ENCODE measurements at places on chromosomes 2 and 18. TPM values are rescaled to one million over a fixed set of nuclear protein-coding genes. Genes with fewer than 3 reads are reported as not detected.

- DNase-seq = no peak
Observed at GRCh38 chr2:64807417-64807816, 153.7 kb upstream of the SERTAD2 start.

- no peak for DNase-seq
Observed at GRCh38 chr2:46246790-46247189, 50.4 kb upstream of the EPAS1 start.

- no peak for DNase-seq
Observed at GRCh38 chr2:189613650-189614420, 33.2 kb upstream of the SLC40A1 start.

DNA sequence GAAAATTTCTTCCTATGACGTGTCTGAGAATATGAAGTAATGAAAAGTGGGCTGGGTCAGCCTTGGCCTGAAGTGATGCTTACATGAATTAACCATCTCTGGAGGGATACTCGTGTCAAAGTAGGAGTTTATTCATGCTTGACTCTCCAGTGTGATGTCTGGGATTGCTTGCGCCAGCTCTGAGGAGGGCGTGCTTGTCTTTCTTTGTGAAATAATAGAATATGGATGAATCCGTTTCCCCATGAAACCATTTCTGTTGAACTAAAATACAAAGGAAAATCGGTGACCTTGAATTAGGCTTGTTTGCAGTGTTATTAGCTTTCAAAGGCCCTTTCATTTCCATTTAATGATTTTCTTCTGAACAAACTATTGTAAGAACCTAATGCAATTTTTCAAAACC is 77.9 kb downstream of the EML6 start:
- DNase-seq = no peak

GRCh38 chr2:2016651-2017311 is 272.5 kb upstream of the PXDN start:
- DNase-seq = no peak

DNA sequence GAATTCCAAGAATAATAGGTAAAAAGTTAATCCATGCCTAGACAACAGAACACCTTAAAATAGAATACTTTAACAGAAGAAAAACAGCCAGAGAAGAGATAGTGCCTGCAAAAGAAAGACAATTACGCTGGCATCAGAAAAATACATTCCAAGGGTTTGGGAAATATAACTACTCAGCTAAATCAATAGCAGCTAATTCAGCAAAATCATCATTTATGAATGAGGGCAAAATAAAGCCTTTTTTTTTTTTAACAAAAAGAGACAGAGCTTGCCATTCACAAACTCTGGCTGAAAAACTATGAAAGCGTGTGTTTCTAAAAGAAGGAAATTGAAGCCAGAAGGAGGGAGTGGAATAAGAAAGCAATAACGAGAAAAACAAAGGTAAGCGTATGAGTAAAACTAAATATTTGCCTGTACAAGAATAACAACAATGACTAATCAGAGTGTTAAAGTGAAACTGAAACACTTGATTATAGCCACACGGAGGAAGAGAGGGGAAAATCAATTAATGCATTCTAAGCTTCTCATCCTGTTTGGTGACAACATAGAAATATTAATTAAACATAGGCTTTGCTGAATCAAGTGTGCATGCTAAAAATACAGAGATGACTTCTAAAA is 90.2 kb downstream of the EHD3 start:
- DNase-seq = no peak

- no peak for DNase-seq
Observed at GRCh38 chr18:39380186-39380725, 1814.7 kb upstream of the CELF4 start.

GRCh38 chr2:18284331-18284730 is 276.1 kb downstream of the RDH14 start:
- no peak for DNase-seq

- DNase-seq = no peak
Observed at GRCh38 chr2:228268301-228268700, 86.8 kb upstream of the SPHKAP start.

DNA sequence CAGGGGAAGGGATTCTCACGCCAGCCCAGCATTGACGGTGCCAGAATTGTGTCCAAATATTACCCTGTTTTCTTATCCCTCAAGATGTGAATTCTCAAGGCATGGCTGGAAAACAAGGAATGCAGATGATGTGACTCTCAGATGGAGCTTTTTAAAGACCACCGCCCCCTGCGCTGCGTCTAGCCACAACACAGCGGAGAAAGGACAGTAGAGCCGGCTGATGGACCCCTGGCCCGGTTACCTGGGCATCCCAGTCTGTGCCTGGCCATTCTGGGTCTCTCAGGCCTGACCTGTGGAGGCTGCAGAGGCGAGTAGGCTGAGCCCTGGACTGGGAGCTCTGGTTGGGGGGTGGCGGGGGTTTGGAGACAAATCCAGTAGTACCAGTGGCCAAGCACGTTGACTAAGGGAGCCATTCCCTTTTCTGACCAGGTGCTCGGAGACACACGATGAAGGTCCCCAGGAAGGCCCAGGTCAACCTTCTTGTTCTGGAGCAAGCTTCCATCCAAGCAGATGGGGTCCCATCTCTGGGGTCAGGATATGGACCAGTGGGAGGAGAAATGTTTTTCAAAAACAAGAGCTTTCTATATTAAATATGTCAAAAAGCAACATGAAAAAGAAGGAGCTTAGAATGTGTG is 5.3 kb downstream of the CAPN13 start:
- no peak for DNase-seq

- no peak for DNase-seq
Observed at GRCh38 chr2:154195644-154196195, 324.0 kb downstream of the GALNT13 start.

- no peak for DNase-seq
Observed at GRCh38 chr2:202069170-202070067, 3.6 kb upstream of the KIAA2012 start.

DNA sequence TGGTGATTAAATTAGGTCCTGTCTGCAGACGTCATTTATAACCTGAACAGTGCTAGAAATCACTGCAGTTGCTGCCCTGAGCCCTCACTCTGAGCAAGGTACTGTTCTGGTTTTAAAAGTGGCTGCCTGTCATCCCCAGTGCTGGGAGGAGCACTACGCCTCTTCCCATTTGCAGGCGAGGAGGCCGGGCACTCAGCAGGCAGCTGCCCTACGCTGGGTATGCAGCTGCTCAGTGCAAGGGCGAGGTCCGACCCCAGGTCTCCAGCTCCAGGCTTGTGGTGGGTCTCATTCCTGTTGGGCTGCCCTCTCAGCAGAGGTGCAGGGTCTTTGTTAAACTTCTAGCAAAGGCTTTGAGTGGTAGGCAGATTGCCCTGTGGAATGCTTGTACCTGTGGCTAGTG is 15.7 kb downstream of the CNDP2 start:
- DNase-seq = no peak

DNA sequence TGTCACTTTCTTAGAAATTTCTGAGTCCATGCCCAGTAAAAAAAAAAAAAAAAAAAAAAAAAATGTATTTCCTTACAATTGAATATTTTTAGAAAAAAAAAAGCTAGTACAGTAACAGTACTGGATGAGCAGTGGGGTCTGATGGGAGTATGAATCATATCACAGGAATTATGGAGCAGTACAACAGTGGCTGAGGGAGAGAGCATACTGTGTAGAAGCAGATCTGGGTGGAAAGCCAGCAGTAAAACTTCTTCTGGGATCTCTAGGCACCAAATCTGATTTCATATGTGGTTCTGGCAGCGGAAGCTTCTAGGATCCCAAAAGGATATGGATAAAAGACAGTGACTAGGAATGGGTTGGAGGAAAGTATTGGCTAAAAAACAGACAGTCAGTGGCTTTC is 414.9 kb upstream of the FSHR start:
- no peak for DNase-seq

DNA sequence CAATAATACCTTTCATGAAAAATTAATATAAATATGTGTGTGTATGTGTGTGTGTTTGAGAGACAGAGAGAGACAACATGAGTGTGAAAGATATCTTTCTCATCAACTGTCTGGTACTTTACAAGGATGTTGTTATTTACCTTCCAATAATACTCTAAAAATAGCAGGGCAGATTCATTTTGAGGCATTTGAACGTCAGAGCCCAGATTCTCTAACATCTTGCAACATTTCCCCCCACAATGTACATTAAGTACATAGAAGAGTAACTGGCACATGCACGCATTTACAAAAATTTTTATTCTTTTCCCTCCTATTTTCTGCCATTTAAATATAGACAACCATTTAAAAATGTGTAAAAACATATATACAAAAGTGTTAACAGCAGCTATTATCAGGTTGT is 100.9 kb downstream of the PID1 start:
- DNase-seq = no peak

GRCh38 chr2:138454761-138455160 is 46.8 kb upstream of the SPOPL start:
- no peak for DNase-seq

GRCh38 chr2:29014811-29015421 is 33.8 kb downstream of the TOGARAM2 start:
- DNase-seq = no peak

DNA sequence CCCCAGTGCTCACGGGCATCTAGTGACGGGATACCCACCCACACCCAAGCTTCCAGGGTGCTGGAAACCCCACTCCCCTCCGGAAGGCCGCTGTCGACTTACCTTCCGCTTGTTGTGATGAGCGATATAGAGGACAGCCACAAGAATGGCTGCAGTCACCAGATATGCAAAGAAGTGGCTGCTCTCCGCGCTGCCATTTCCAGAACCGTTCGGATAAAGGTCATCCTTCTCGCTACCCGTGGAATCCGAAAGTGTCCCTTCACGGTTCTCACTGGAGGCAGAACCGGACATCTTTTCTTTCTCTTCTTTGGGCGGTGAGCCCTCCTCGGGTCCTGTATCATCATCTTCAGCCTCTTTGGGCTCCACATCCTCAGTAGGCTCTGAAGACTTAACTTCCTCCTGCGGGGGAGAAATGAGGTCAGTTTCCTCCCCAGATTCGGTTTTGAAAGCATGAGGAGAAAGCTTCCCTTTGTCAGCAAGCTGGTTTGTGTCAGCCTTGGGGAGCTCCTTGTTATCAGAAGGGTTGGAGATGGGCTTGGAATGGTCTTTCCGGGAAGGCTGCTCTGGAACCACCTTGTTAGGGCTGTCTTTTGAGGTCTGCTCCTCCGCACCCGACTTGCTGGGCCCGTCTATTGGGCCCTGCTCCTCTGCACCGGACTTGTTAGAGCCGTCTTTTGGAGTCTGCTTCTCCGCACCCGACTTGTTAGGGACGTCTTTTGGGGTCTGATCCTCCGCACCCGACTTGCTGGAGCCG is 1.2 kb downstream of the TGOLN2 start:
- DNase-seq = no peak

DNA sequence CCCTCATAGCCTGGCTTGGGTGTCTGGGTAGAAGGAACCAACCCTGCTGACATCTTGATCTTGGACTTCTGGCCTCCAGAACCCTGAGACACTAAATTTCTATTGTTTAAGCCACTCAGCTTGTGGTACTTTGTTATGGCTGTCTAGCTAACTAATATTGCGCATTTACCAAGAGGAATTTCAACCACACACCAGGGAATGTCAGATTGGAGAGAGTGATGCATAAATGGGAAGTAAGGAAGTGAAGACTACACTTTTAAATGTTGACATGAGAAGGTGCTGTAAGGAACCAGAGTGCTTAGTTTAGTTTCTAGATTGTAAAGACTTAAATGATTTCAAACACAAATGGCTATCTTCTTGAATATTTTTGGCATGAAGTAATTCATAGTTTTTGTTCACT is 98.9 kb upstream of the ITGB6 start:
- DNase-seq = no peak

DNA sequence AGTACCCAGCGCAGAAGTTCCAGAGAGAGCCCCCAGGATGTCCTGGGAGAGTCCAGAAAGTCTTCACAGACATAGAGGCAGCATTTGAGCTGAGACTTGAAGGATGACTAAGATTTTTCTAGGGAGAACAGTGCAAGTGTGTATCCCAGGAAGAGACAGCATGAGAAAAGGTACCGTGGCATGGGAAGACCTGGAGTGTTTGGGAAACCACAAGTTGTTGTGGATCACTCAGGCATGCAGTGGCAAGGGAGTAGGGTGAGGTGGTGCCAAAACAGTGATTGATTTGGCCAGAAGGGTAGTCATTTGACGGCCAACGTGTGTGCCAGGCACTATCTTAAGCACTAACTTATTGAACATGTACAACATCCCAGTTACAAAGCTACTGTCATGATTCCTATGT is 24.5 kb upstream of the KCNK3 start:
- no peak for DNase-seq

DNA sequence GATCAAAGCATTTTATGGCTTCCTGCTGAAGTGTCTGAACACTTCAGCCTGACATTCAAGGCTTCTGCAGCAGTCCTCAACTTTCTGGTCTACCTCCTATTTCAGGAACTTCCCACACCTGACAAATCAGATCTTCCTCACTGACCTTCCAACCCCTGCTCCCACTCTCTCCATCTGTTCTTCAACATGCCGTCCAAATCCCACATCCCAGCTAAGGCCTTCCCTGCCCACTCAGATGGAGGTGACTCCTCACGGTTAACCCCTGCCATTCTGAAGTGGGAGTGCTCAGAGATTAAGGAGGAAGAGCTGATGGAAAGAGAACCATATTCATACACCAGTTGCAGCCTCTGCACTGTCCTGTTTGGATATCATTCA is 104.8 kb downstream of the POLR1A start:
- DNase-seq = peak; percentile 10

DNA sequence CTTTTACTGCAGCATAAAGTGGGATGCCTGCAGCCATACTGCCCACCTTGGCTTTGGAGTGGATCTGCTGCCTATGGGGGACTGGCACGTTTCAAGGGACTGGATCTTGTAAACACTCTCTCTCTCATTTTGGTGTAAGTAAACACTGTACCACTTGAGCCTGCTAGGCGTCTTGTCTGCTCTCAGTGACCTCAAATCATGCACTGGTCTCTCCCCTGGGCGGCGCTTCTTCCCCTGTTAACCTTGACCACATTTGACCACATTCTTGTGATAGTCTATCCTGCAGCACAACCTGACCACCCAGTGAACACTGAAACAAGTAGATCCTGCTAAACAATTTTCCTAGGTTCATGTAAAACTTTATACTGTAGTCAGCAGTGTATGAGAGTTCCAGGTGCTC is 82.6 kb upstream of the HNMT start:
- DNase-seq = no peak

The IHH gene
- total RNA-seq = not detected

The HJURP gene
- 1.1 TPM for total RNA-seq

The MAP3K19 gene
- not detected for total RNA-seq

The GALNT3 gene
- 2.0 TPM for total RNA-seq

The SS18 gene
- 81.3 TPM for total RNA-seq

The ITPRIPL1 gene
- total RNA-seq = 1.9 TPM

The GRB14 gene
- total RNA-seq = 5.1 TPM

The CIB4 gene
- not detected for total RNA-seq

The SULT1C4 gene
- total RNA-seq = 4.2 TPM

The ABCB11 gene
- not detected for total RNA-seq

The MRPL30 gene
- total RNA-seq = 17.4 TPM
